ENCODE measurements at places on chromosomes 4 and X. TPM values are rescaled to one million over a fixed set of nuclear protein-coding genes. Genes with fewer than 3 reads are reported as not detected.

Gene MCTS1
- 60.4 TPM for total RNA-seq

Gene CTAG1B
- not detected for total RNA-seq

DNA sequence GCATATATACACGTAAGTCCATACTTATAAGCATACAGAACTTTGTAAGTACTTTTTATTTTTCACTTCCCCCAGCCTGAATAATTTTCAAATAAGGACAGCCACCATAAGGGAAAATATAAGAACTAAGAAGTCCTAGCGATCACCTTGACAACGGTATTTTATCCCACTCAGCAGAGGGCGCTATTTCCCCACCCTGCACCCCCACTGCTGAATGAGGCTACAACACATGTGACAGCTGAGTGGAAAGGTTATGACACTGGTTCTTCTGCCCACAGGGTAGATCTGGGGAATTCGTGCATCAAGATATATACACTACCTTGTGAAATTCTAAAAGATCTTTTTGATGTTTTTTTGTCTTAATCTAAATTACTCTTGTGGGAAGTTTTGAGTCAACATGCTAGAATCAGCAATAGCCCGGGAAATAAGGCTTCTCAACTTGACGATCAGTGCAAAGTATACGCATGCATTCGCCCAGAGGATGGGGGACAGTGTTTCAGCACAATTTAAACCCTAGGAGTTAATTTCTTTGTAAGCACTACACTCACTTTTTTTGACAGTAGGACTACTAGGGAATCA, 151.5 kb downstream of the CORIN start:
- H3K4me3 ChIP-seq, result no peak overlapping the region
- no peaks in the 10 kb centered on the region for H3K27me3 ChIP-seq
- no peaks in the 10 kb centered on the region for H3K36me3 ChIP-seq
- H3K4me1 ChIP-seq, result no peaks in the 10 kb centered on the region

DNA sequence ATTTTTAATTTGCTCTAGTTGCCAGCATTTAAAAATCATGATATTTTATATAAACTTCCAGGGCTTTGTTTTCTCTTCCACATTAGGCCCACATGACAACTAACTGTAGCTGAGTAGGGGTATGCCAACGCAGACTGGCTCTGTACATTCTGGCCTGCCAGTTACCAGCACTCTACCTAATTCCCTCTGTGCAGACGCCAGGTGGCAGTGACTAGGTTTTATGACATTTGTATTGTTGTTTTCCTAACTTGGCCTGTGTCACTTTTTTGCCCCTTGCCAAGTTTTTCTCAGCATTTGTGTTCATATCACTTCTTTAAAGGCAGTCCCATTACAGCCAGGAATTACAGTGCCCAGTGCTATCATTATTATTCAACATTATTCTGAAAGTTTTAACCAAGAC, 347.5 kb downstream of the NKX6-1 start:
- H3K36me3 ChIP-seq, result no peaks in the 10 kb centered on the region
- H3K4me1 ChIP-seq, result no peaks in the 10 kb centered on the region
- no peak overlapping the region for H3K4me3 ChIP-seq
- DNase-seq, result no peak

Gene HPGD
- 159 TPM for total RNA-seq

GRCh38 chr4:186851291-186852072, 127.8 kb upstream of the FAT1 start:
- H3K27ac ChIP-seq, result peak overlapping the region; percentile 70
- H3K4me1 ChIP-seq, result no peaks in the 10 kb centered on the region
- H3K27me3 ChIP-seq, result no peaks in the 10 kb centered on the region
- DNase-seq, result no peak
- no peak overlapping the region for H3K4me3 ChIP-seq

- H3K36me3 ChIP-seq, result no peaks in the 10 kb centered on the region
- DNase-seq, result no peak
- H3K4me3 ChIP-seq, result no peak overlapping the region
These were observed 5.7 kb downstream of the ARHGAP10 start for GRCh38 chr4:147737623-147738022.

- no peaks in the 10 kb centered on the region for H3K36me3 ChIP-seq
- no peak overlapping the region for H3K27ac ChIP-seq
- H3K4me3 ChIP-seq, result no peak overlapping the region
- peaks cover 14% of the 10 kb centered on the region for H3K4me1 ChIP-seq
- H3K27me3 ChIP-seq, result no peaks in the 10 kb centered on the region
- DNase-seq, result no peak
These were observed 2.0 kb upstream of the FBXW7 start for GRCh38 chr4:152537881-152538280.

GRCh38 chrX:4277122-4277521, 563.7 kb upstream of the PRKX start:
- no peak overlapping the region for H3K27ac ChIP-seq
- H3K27me3 ChIP-seq, result no peaks in the 10 kb centered on the region
- no peaks in the 10 kb centered on the region for H3K36me3 ChIP-seq
- no peaks in the 10 kb centered on the region for H3K4me1 ChIP-seq
- DNase-seq, result no peak

DNA sequence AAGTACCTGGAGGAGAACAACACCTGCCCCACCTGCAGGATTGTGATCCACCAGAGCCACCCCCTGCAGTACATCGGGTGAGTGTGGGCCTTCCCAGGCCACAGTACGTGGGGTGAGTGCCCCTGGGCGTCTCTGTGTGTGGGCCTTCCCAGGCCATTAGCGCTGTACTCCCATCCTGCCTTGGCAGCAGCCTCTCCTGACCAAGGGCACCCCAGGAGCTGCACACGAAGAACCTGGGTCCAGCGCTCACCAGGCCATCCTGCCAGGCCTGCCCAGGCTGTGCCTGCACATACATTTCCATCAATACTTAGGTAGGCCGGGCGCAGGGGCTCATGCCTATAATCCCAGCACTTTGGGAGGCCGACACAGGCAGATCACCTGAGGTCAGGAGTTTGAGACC, 29.3 kb downstream of the PCGF3 start:
- DNase-seq, result no peak
- H3K36me3 ChIP-seq, result peaks cover 27% of the 10 kb centered on the region
- no peak overlapping the region for H3K4me3 ChIP-seq
- no peaks in the 10 kb centered on the region for H3K27me3 ChIP-seq
- no peak overlapping the region for H3K27ac ChIP-seq

- DNase-seq, result no peak
- no peak overlapping the region for H3K4me3 ChIP-seq
- H3K27me3 ChIP-seq, result no peaks in the 10 kb centered on the region
- no peaks in the 10 kb centered on the region for H3K36me3 ChIP-seq
These were observed 14.8 kb upstream of the CUL4B start for GRCh38 chrX:120575379-120576114.

- DNase-seq, result no peak
- no peak overlapping the region for H3K27ac ChIP-seq
- H3K36me3 ChIP-seq, result no peaks in the 10 kb centered on the region
- no peaks in the 10 kb centered on the region for H3K4me1 ChIP-seq
- no peak overlapping the region for H3K4me3 ChIP-seq
These were observed 2620.0 kb downstream of the PCDH7 start for GRCh38 chr4:33340168-33340567.

- no peaks in the 10 kb centered on the region for H3K4me1 ChIP-seq
- no peak overlapping the region for H3K4me3 ChIP-seq
- no peak overlapping the region for H3K27ac ChIP-seq
- DNase-seq, result no peak
- H3K27me3 ChIP-seq, result no peaks in the 10 kb centered on the region
These were observed 2.5 kb downstream of the MYL5 start for GRCh38 chr4:676871-677235.

Gene QRFPR
- total RNA-seq, result not detected

DNA sequence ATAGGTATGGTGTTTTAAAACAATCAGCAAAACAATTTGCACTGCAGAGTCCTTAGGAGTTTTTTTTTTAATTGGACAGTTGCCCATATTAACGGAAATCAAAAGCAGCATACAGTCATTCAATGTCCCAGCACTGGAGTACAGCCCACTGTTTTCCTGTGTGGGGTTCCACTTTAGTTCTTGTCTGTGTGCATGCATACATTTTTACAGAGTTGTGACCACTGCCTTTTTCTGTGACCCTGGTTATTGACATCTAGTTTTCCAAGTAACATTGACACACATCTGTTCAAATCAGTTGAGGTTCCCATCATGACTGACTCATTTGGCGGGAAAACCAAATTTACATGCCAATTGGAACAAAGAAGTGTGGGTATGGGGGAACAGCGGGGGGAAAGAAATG, 83.3 kb downstream of the HPRT1 start:
- peaks cover 41% of the 10 kb centered on the region for H3K27me3 ChIP-seq
- no peak overlapping the region for H3K27ac ChIP-seq
- no peak overlapping the region for H3K4me3 ChIP-seq
- no peaks in the 10 kb centered on the region for H3K4me1 ChIP-seq
- H3K36me3 ChIP-seq, result no peaks in the 10 kb centered on the region

DNA sequence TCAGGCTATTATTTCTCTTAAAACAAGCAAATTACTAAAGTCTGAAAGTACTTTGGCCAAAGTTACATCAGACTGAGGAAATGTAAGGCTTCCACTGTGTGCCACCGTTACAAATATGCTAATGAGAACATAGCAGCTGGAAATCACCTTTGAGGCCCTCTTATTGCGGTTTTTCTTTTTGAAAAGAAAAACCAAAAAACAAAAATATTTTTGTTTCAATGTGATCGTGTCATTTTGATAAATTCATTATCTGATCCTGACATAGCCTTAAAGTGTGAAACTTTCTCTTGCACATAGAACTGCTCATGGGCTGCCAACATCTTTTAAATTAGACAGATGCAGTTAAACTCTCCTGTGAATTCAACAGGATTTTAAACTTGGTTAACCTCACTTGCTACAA, 2.8 kb upstream of the TIFA start:
- peak overlapping the region; percentile 2 for H3K27ac ChIP-seq
- no peaks in the 10 kb centered on the region for H3K36me3 ChIP-seq
- DNase-seq, result no peak
- H3K27me3 ChIP-seq, result no peaks in the 10 kb centered on the region

GRCh38 chrX:119541188-119541587, 24.0 kb downstream of the STEEP1 start:
- H3K4me1 ChIP-seq, result no peaks in the 10 kb centered on the region
- no peak overlapping the region for H3K4me3 ChIP-seq
- no peaks in the 10 kb centered on the region for H3K36me3 ChIP-seq

DNA sequence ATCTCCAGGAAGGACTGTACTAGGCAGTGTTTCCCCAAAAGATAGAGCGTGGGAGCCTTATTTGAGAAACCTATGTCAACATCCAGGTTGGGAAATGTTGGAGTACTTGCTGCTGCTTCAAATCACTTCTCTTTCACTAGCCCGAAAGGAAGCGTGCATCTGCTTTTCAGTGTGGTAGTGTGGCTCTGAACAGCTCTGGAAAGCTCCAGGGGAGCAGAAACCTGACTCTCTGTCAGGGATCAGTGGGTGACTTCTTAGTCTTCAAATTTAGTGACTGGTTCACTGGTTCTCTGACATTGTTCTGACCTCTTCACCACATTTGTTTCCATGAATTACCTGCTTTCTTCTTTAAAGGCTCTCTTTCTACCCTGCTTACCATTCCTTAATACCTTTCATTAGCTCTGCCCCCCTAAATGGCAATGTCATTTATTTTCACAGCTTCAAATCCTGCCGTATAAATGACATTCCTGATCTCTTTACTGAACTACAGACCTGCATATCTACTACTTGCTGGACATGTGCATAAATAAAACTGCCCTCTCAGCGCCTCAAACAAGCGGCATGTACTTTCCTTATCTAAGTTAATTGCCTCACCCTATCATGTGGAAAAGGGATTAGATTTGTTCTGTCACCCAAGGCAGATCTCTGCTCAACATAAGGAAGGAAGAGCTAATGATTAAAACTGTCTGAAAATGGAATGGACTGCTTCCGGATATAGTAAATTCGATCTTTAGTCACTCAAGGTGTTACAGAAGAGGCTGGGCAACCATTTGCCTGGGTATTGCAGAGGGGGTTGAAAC, 37.0 kb downstream of the DLG3 start:
- H3K27ac ChIP-seq, result peak overlapping the region; percentile 79
- H3K4me1 ChIP-seq, result peaks cover 9% of the 10 kb centered on the region
- no peaks in the 10 kb centered on the region for H3K27me3 ChIP-seq

DNA sequence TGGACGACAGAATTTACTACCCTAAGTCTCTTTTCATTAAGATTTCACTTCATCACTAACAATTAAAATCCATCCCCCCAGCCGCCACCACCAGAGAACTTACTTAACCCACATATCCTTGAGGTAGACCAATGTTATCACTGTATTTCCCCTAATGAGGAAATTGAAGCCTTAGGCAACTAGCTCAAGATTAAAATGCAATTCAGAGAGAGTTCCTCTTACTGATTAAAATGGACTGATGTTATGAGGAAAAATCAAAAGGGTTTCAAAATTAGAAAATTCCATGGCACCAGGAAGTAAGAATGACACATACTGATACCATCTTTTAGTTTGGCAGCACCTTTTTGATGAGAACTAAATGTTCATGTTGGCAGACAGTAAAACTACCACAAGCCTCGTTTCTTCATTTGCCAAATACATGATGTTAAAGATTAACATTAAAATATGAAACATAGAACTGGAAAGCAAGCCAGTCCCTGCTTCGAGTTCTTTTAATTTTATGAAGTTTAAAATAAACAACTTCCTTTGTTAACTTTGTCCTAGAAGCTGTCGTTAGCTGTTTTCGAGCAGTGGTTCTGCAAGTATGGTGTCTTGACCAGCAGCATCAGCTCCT, 69.3 kb upstream of the CCDC160 start:
- no peaks in the 10 kb centered on the region for H3K4me1 ChIP-seq
- no peak for DNase-seq
- no peaks in the 10 kb centered on the region for H3K36me3 ChIP-seq
- no peak overlapping the region for H3K27ac ChIP-seq

GRCh38 chr4:3747581-3747904, 18.6 kb upstream of the ADRA2C start:
- no peaks in the 10 kb centered on the region for H3K4me1 ChIP-seq
- no peak overlapping the region for H3K4me3 ChIP-seq
- DNase-seq, result no peak
- H3K27ac ChIP-seq, result no peak overlapping the region
- H3K36me3 ChIP-seq, result no peaks in the 10 kb centered on the region

Gene TMPRSS11F
- total RNA-seq, result not detected

DNA sequence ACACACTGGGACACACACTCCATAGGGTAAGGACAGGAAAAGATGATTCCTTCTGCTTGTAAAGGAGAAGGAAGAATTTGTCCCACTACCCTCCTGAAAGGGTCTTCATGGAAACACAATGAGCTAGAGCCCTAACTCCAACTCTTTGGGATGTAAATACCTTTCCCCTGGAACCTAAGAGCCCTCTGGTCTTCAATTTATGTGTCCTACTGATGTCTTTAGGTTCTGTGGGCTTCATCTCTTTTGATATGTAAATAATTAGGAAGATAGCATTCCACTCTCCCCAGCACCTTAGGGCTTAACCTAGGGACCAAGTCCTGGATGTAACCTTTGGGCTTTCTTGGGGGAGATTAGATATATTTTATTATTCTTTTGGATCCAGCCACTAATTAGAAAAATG, 38.3 kb downstream of the PF4 start:
- H3K27ac ChIP-seq, result no peak overlapping the region
- H3K4me3 ChIP-seq, result peak overlapping the region; percentile 41
- no peaks in the 10 kb centered on the region for H3K36me3 ChIP-seq
- H3K27me3 ChIP-seq, result no peaks in the 10 kb centered on the region
- no peak for DNase-seq

Measured in colonic mucosa (tissue), 4 donors.